Activated T-cell treated with anti-CD3 and anti-CD28 coated beads, Interleukin-2, amount 50 U/mL, for 24 hours (primary cell): ENCODE measurements at places on chromosomes 11 and 22.

DNA sequence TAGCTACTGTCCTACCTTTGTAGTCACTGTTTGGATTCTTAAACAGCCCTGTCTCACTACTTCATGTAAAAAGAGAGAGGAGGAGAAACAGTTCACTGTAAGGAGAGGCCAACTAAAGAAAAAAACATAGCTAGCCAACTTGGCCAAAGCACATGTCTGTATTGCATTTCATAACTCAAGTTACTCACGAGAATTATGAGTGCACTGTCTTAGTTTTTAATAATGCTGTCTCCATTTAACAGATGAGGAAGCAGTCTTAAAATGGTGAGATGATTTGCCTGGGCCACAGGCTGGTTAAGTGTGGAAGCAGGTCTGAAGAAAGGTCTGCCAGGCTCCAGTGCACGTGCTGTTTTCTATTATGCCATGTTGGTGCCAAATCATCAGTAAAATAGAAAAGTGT is 104.5 kb downstream of the UVRAG start:
- DNase-seq = no peak
- no peak overlapping the region for H3K4me3 ChIP-seq
- H3K4me1 ChIP-seq = peaks cover 10% of the 10 kb centered on the region
- no peak overlapping the region for H3K27ac ChIP-seq

- peak overlapping the region; percentile 63 for H3K27ac ChIP-seq
- DNase-seq = no peak
- peaks cover 11% of the 10 kb centered on the region for H3K4me1 ChIP-seq
- H3K4me3 ChIP-seq = no peak overlapping the region
Observed at GRCh38 chr11:111698852-111699559, 67.2 kb downstream of the PPP2R1B start.

DNA sequence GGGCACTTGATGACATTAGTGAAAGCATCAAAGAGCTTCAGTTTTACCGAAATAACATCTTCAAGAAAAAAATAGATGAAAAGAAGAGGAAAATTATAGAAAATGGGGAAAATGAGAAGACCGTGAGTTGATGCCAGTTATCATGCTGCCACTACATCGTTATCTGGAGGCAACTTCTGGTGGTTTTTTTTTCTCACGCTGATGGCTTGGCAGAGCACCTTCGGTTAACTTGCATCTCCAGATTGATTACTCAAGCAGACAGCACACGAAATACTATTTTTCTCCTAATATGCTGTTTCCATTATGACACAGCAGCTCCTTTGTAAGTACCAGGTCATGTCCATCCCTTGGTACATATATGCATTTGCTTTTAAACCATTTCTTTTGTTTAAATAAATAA is 10.6 kb downstream of the REXO2 start:
- no peak overlapping the region for H3K4me3 ChIP-seq
- H3K27me3 ChIP-seq = no peaks in the 10 kb centered on the region
- H3K27ac ChIP-seq = no peak overlapping the region
- H3K4me1 ChIP-seq = peaks cover 4% of the 10 kb centered on the region
- no peak for DNase-seq
- peaks cover 81% of the 10 kb centered on the region for H3K36me3 ChIP-seq

- H3K27me3 ChIP-seq = peaks cover 22% of the 10 kb centered on the region
- no peaks in the 10 kb centered on the region for H3K4me1 ChIP-seq
- H3K36me3 ChIP-seq = no peaks in the 10 kb centered on the region
Observed at GRCh38 chr11:124193221-124194010, 10.3 kb downstream of the OR10D3 start.

DNA sequence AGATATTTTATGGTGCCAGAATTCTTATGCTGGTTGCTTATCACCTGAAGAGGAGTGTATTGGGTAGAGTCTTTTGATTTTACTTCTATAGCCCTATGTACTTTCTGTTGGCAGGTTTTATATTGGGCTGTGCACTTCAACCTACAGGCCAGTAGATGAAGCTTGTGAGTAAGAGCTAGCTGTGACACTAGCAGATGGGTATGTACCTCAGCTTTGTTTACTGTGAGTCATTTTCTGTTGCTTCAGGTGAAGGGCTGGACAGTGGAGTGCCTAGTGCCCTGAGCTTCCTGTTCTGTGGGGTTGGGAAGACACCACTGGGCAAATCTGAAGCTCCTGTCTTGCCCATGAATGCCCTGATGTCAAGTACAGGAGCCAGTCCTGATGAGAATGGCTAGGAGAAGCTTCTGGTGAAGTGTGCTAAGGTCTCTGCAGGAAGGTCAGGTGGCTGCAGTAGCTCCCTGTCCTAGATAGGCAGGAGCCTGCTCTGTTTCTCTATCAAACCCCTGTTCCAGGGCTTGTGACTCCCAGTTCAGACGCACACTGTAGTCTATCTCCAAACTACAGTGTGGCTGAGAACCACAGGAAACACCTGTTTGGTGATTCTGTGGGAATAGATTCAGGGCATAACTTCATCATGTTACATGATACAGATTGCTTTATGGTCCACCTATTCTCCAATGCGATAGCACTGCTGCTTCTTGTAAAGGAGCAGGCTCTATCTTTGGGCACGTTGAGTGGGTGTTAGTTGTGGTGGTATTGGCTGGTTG is 755.7 kb downstream of the KCNA4 start:
- H3K27me3 ChIP-seq = no peaks in the 10 kb centered on the region
- no peak overlapping the region for H3K27ac ChIP-seq
- DNase-seq = no peak
- no peaks in the 10 kb centered on the region for H3K36me3 ChIP-seq
- H3K4me1 ChIP-seq = no peaks in the 10 kb centered on the region
- no peak overlapping the region for H3K4me3 ChIP-seq

GRCh38 chr11:111778047-111778558 is 11.9 kb upstream of the PPP2R1B start:
- no peaks in the 10 kb centered on the region for H3K4me1 ChIP-seq
- no peak for DNase-seq
- H3K4me3 ChIP-seq = no peak overlapping the region
- no peaks in the 10 kb centered on the region for H3K27me3 ChIP-seq
- peaks cover 7% of the 10 kb centered on the region for H3K36me3 ChIP-seq

GRCh38 chr11:71339396-71339881 is 87.1 kb upstream of the SHANK2 start:
- H3K4me1 ChIP-seq = no peaks in the 10 kb centered on the region
- H3K4me3 ChIP-seq = no peak overlapping the region
- H3K36me3 ChIP-seq = no peaks in the 10 kb centered on the region
- H3K27ac ChIP-seq = no peak overlapping the region
- no peak for DNase-seq

DNA sequence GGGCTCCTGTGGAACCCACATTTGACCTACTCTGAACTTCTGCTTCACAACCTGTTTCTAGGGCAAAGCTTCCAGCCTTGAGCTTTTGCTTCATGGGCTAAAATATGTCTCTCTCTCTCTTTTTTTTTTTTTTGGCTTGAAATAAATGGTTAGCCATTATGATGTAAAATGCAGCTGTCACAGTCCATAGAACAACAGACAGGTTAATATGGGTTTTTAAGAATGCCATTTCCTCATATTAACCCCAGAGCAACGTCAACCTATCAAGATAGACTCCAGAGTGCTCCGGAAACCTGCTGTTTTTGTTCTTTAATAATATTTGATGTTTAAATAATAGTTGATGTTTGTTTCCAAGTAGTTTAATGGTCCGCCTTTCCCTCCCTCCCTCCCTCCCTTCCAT is 285.6 kb downstream of the TENM4 start:
- H3K36me3 ChIP-seq = no peaks in the 10 kb centered on the region
- DNase-seq = no peak
- no peak overlapping the region for H3K27ac ChIP-seq
- H3K4me1 ChIP-seq = no peaks in the 10 kb centered on the region

DNA sequence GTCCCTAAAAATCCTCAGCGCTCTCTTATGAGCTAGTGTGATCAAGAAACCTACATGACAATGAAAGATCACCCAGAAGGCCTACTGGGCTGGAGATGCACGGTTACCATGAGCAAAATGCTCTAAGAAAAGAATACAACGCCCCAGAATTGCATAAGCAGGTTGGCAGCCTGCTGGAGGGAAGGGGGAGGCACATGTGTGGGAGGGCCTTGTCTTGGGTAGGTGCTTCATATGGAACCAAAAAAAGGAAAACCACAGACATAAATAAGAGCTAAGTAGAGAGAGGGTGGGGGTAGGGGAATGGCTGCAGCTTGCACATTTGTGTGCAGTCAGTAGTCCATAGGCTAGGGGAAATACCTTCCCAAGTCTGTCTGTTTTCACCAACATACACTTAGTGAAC is 2.8 kb downstream of the SIAE start:
- peaks cover 6% of the 10 kb centered on the region for H3K36me3 ChIP-seq
- no peaks in the 10 kb centered on the region for H3K27me3 ChIP-seq
- H3K4me1 ChIP-seq = peaks cover 34% of the 10 kb centered on the region
- no peak for DNase-seq
- no peak overlapping the region for H3K4me3 ChIP-seq

DNA sequence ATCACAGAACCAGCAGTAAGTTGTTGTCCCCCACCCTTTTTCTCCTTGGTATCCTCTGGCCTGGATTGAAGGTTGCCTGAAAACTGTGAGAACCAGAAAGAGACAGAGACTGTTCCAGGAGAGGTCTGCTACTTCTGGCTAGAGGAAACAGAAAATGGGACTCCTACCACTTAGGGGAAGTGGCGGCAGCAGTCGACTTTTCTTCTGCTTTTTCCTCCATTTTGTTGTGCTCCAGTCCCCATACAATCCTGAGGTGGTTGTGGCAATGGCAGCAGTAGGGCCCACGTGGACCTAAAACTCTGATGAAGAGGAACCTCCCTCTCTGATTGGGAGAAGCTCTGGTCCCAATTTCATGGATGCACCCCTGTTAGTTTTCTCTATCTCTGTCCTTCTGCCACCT is 76.0 kb upstream of the SORL1 start:
- no peak overlapping the region for H3K4me3 ChIP-seq
- no peaks in the 10 kb centered on the region for H3K27me3 ChIP-seq
- no peak for DNase-seq
- no peaks in the 10 kb centered on the region for H3K36me3 ChIP-seq

GRCh38 chr11:115181538-115181937 is 322.7 kb downstream of the CADM1 start:
- H3K36me3 ChIP-seq = no peaks in the 10 kb centered on the region
- no peak for DNase-seq

DNA sequence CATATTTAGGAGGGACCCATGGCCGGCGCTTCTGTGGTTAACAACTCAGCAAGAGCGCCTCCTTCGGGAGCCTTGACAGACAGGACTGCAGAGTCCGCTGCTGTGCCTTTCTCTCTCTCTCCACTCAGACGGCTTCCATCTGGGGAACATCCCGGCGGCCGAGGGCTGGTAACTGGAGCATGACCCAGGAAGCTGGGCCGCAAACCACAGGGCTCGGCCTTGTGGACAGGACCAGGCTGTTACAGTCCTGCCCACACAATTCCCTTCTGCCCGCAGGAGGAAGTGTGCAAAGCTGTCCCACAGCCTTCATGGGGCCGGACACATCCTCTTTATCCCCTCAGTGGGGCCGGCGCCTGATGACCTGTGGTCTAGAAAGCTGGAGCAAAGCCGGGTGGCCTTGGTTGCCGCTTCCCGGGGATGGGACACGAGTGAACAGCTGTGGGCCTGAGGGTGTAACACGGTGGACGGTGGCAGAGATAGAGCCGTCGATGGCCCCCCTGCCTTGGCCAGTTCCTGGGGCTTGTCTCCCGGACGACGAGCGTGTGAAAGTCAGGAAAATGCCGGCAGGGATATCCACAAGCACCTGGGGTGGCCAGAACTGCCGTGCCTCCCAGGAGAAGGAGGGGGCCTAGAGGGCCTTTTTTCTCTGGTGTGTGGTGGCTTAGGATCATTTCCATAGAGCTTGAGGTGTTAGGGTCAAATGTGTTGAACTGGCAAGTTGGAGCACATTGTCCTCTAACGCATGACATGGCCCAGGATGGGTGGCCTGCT is 50.1 kb downstream of the FBLN1 start:
- H3K4me1 ChIP-seq = peaks cover 2% of the 10 kb centered on the region
- no peak overlapping the region for H3K27ac ChIP-seq
- DNase-seq = no peak

GRCh38 chr11:101187748-101188147 is 58.1 kb upstream of the PGR start:
- no peak for DNase-seq
- H3K36me3 ChIP-seq = no peaks in the 10 kb centered on the region
- H3K27me3 ChIP-seq = no peaks in the 10 kb centered on the region
- no peaks in the 10 kb centered on the region for H3K4me1 ChIP-seq
- no peak overlapping the region for H3K27ac ChIP-seq

GRCh38 chr11:11424688-11425087 is 71.6 kb upstream of the CSNK2A3 start:
- no peaks in the 10 kb centered on the region for H3K27me3 ChIP-seq
- H3K36me3 ChIP-seq = no peaks in the 10 kb centered on the region
- no peak overlapping the region for H3K27ac ChIP-seq
- H3K4me1 ChIP-seq = no peaks in the 10 kb centered on the region
- no peak for DNase-seq
